Hepatic stellate cell (primary cell): ENCODE measurements at places on chromosomes 12 and 14.
A peak's percentile ranks its signal among the peaks of the same experiment; 100 is the strongest.

GRCh38 chr12:94169966-94170689, 21.8 kb downstream of the PLXNC1 start:
- no peak for DNase-seq

- DNase-seq, result peak; percentile 88
Observed at GRCh38 chr12:67647799-67648520, 585 bp upstream of the DYRK2 start.

GRCh38 chr12:67086116-67086515, 183.0 kb upstream of the CAND1 start:
- DNase-seq, result no peak

DNA sequence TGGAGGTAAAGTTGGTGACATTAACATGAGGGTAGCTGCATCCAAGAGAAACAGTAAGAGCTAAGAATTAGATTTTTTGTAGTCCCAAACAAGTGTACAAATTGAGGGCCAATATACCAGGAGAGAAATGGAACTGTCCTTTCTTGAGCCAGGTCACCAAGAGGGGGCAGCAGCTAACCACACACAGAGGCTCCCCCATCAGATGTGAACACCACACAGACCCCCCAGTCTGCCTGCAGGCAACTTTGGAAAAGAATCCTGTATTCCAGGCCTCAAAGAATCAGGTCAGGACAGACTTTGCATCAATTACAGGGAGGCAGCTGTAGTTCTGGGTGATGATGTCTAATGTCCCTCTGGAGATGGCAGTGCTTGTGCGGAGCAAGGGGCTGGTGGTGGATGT, 77.9 kb downstream of the SPTB start:
- peak; percentile 44 for DNase-seq

- no peak for DNase-seq
Observed at GRCh38 chr12:64056741-64057140, 165.4 kb downstream of the KICS2 start.

GRCh38 chr14:85895603-85896002, 365.7 kb downstream of the FLRT2 start:
- no peak for DNase-seq

GRCh38 chr12:109738209-109738608, 24.6 kb downstream of the FAM222A start:
- no peak for DNase-seq

DNA sequence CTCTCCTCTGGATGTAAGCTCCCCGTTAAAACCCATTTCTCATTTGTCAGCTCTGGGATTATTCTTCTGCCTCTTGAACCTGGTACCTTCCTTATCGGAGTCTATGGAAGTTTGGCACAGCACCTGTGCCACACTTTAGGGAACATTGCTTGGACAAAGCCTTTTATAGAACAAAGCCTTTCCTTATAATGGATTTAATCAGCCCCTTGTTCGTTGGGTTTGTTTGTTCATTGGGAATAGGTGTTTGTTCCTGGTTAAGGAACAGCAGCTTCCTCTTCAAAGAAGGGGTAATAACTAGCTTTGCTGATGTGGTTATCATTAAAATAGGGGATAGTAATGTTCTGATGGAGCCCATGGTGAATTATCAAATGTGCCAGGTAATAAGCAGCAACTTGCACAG, 70.4 kb downstream of the NRXN3 start:
- DNase-seq, result no peak

DNA sequence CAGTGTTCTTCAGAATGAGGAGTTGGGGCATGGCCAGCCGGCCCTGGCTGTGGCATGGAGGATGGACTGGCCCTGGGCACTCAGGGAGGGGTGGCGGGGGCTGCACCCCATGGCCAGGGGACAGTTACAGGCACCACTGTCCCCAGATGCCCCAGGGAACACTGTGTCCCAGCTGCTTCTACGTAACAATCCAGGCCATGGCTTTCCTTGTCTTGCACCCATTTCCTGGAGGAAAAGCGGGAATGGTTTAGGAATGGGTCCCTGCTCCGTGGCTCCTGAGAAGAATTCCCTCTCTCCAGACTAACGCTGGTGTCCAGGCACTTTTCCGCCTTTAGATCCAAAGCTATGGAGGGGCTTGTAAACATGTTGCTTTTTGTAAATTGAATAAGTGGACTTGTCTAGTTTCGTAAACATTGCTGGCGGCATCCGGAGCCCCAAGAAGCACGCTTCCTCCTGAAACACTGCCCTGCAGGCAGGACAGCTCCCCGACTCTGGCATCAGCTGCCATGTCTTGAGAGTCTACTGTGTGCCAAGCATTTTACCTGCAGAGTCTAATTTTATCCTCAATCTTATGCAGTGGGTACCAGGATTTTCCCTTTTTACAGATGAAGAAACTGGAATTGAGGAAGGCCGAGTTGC, 238.3 kb downstream of the SLC41A2 start:
- no peak for DNase-seq

GRCh38 chr12:43285159-43285598, 266.8 kb downstream of the ADAMTS20 start:
- peak; percentile 44 for DNase-seq

GRCh38 chr14:59126714-59127436, 61.6 kb upstream of the DAAM1 start:
- peak; percentile 48 for DNase-seq
